Fibroblast of mammary gland (primary cell): ENCODE measurements at places on chromosomes 4 and X.

DNA sequence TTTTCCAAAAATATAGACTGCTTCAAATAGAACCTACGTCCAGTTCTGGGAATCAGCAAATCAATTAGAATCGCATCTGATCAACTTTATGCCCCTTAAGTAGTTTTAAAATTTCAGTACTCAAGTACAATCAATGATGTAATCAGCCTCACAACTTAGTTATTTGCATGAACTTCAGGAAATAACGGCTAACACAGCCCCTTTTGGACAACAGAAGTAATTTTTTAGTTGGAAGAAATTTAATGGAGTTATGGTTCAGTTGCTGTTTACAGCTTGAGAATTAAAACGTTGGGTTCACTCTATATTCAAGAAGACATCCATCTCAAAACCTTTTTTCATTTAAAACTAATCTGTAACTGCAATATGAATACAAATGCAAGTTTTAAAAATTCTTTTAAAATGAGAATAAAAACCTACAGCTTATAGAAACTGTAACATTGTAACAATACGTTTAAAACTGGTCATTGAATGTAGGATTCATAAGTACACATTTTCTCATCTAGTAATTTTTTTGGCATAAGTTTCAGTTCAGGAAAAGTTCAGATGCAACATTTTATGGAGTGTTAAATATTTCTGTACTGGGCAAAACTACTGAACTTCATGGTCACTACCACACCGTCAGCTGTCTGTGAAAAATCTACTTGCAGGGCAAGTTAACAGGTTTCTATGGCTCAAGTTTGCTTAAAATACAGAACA is 956 bp downstream of the TAPT1 start:
- DNase-seq = peak; percentile 58

DNA sequence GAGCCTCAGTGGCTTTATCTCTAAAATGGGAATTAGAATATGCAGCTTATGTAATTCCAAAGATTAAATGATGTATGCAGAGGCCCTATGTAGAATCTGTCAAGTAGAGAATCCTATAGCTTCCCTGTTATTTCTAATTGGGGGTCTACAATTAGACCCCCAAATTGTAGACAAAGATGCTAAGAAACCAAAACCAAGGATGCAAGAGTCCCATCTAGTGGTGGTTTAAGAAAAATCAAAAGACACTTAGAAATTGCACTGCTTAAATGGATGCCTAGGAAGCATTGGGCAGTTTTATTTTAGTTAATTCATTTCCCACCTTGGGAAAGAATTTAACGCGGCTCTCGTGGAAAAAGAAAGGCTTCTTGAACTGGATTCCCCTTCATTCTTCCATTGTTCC is 115.2 kb downstream of the GABRA2 start:
- DNase-seq = peak; percentile 11

DNA sequence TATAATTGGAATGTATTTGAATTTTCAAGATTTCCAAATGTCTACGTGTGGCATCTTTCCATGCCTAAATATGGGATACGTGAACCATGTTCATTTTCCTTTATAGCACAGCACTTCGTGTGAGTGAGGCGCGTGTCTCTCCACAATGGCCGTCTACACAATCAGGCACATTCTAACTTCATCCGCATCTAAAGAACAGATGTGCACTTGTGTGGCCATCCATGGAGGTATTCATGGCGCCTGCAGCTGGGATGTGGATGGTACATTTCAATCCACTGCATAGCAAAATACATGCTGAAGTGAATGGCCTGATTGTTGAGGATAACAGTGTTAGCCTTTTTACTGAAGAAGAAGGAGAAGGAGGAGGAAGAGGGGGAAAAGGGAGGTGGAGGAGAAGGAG is 34.5 kb upstream of the TRIM2 start:
- no peak for DNase-seq

- DNase-seq = no peak
Observed at GRCh38 chr4:39526765-39527295, 409 bp downstream of the UGDH start.

DNA sequence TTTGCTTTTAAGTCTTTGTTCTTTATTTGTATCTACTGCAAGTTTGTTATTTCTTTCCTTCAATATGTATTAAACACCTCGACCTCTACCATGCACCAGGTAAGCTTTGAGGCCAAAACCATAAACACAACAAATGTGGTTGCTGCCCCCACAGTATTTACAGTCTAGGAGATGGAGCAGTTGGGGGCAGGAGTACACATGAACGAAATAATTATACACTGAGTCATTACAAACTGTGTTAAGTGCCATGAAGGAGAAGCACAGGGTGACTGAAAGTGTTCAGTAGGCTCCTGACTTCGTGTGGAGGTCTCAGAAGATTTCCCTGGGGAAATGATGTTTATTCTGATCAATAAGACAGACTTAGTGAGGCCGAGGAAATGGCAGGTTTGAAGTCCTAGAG is 30.3 kb downstream of the SLC25A43 start:
- peak; percentile 8 for DNase-seq

- DNase-seq = no peak
Observed at GRCh38 chr4:139333046-139333445, 30.8 kb upstream of the NDUFC1 start.

- DNase-seq = peak; percentile 45
Observed at GRCh38 chr4:83115000-83115399, 471 bp upstream of the PLAC8 start.

DNA sequence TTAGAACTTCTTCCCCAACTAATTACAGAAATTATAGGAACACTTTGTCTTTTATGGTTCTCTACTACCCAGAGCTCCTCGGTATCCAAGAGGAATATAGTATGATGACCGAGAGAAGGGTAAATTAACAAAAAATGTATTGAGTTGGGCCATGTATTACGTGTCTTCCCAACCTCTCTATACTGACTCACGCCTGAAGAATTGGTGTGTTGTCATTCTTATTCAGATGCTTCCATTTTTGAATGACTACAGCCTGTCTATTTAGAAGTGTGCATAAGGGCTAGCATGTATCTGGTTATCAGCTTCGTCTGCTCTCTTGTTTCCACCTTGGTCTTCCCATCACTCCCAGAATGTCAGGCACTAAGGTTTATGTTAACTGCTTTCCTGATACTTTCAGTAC is 24.5 kb upstream of the SCD5 start:
- DNase-seq = peak; percentile 71

DNA sequence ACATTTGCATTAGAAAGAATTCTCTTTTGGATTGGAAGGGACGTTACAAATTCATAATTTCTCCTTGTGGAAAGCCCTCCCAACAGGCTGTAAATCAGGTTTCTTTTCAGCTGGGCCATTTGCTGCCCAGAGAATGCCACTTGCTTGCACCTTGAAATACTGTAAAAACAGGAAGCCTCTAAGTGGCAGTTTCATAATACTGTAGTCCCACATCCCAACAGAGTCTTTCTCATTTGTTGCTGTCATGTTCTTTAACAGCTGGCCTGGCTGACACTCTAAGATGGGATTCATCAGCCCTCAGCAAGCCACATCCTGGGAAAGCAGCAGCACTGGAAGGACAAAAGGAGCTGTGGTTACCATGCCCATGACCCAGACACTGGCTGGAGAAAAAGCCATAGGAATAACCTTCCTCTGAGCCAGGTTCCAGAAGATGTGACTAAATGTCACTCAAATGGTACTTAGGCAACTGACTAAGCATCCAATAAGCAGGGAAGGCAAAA is 221.9 kb upstream of the MBNL3 start:
- DNase-seq = no peak

- peak; percentile 86 for DNase-seq
Observed at GRCh38 chr4:94452476-94453371, 982 bp downstream of the PDLIM5 start.

DNA sequence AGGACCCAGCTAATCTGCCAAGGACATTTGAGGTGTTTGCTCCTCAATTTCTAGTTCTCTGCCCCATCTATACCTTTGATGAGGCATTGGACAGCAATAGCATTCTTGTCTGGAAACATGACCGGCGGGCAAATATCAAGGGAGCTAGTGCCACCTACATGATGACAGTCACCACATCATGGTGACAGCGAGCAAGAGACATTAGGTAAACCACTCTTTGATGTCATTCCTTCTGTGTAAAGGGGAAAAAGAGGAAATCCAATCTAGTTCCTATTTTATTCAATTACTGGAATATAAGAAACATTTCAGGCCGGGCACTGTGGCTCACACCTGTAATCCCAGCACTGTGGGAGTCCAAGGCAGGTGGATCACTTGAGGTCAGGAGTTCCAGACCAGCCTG is 20.7 kb upstream of the IL13RA1 start:
- DNase-seq = no peak
